ENCODE measurements at places on chromosomes 5 and 9.

DNA sequence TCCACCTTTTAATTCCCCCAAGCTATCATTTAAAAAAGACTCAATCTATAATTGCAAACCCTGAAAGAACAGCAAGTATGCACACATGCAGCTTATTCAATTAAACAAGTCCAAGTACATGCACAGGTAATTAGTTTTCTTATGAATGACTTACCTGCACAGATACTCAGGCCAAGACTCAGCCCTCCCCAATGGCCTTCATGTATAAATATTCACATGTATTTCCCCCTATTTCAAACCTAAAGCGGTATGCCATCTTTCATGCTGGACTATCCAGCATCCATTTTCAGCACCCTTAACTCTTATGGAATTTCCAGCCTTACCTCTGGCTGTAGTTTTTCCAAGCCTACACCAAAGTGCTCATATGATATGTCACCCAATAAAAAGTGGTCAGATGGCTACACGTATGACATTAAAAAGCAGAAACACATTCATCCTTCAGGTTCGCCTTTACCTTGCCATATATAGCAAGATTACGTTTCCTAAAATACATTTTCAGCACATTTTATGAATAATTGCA lies 205.5 kb downstream of the MEF2C start:
- DNase-seq, result no peak

DNA sequence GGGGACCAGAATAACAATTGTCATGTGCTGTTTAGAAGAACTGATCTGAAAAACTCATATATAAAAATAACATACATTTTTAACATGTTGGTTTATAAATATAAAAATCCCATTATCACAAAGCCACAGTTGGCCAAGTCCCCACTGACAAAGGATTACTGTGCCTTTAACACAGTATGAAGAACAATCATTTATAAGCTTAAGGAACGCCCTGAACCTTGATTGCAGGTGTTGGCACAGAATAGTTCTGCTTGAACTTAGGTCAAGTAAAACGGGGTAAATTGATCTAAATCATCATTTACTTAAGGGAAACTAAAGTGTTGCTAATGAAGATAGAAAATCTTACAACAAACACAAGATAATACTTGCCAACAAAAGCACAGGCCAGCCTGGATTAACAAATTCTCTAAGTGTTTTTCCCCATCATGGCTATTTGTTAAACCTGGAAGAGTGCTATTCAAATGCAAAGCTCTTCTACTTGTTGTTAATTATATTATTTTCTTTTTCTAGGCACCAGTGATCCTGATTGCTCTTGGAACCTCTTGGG lies 46.1 kb downstream of the ASTN2 start:
- no peak for DNase-seq

- peak; percentile 76 for DNase-seq
Measured at GRCh38 chr5:120388016-120388781, 75.9 kb upstream of the PRR16 start.

GRCh38 chr9:112823257-112823656 lies 67.4 kb downstream of the SLC46A2 start:
- DNase-seq, result no peak

DNA sequence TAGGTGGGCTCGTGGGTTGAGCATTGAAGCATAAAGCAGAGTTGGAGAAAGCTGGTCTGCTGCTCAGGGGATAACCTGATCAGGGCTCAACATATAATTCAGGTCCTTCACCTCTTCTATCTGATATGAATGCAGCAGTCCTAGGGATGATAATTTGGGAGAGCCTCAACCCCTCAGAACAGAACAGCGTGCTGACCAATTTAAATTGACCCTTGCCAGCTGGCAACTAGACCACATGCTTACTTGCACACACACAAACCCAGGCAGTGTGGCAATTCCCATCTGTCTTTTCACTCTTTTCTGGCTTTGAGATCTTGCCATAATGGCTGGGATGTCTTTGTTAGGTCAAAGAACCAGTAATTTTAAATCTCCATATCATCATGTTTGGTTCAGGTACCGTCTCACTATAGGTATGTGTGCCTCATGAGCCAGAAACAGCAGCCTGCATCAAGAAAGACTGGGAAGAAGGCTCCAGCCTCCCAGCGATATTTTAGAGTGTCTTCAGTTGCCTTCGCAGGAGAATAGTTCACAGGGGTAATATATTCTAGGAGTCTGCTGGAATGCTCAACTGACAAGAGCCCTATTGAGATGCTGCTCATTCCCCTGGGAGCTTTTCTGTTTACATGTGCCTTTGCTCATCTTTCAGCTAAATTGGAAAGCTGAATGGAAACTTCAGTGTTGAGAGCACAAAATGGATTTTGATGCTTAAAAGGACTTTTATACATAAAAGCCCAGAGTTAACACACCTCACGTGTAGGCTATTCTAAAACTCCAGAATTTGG lies 497.6 kb downstream of the RASEF start:
- DNase-seq, result no peak

GRCh38 chr5:65268525-65268924 lies 213.2 kb downstream of the ADAMTS6 start:
- DNase-seq, result no peak

- no peak for DNase-seq
Measured at GRCh38 chr9:84239343-84239742, 101.2 kb downstream of the SLC28A3 start.

- no peak for DNase-seq
Measured at GRCh38 chr9:123880420-123880819, 49.5 kb downstream of the DENND1A start.

DNA sequence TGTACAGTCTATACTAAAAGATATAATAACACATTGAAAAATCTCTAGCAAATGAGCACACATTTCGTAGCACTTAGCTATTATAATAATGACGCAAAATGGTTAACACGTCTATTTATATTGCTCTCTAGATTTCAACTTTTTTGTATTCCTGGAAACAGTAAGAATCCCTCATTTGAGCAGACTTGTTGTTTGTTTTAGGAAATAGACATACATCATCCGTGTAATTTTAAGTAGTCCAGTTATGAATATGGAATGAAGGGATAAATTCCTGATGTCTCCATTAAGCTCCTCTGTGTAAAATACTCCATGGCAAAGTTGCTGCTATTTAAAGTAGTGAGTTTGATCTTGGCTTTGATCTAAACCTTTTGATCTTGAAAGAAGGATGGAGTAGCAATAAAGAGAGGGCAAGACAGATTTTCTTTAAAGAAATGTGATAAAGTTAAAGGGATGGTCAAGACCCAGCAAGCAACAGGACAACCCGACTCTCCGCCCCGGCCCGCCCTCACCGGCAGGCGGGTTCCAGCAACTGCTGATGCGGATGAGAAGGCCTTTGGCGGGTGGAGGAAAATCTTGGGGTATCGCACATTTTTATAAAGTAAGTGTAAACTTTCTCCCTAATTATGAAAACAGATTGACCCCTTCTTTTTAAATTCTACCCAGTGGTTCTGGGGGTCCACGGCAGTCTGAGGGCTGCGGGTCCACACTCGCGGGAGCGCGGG lies 277.4 kb downstream of the AOPEP start:
- DNase-seq, result no peak

- DNase-seq, result no peak
Measured at GRCh38 chr9:95620314-95620713, 103.5 kb upstream of the PTCH1 start.

GRCh38 chr5:22837803-22838202 lies 15.3 kb downstream of the CDH12 start:
- DNase-seq, result no peak

- no peak for DNase-seq
Measured at GRCh38 chr9:135216791-135217441, 129.4 kb downstream of the OLFM1 start.

DNA sequence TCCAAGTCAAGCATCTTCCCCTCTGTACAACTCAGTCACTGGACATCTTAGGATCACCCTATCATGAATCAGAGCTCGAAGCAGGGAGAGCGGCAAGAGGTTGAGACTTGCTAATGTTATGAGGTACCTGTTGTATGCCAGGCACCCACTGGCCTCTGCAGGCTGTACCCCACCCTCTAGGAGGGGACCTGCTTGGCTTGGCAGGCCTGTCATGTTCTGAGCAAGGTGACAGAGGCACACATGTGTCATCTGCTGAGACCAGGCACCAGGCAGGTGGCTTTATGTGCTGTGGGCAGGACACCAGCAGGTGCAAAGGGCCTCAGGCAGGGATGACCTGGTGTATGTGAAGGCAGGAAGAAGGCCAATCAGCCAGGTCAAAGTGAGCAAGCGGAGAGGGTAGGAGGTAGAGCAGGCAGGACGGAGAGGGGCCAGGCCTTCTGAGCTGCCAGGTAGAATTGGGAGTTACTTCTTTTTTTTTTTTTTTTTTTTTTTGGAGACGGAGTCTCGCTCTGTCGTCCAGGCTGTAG lies 60.3 kb upstream of the RPL26L1 start:
- DNase-seq, result no peak

- no peak for DNase-seq
Measured at GRCh38 chr9:34578241-34579103, 11.1 kb downstream of the CNTFR start.

- DNase-seq, result no peak
Measured at GRCh38 chr9:8424786-8425410, 625.3 kb upstream of the DMAC1 start.

DNA sequence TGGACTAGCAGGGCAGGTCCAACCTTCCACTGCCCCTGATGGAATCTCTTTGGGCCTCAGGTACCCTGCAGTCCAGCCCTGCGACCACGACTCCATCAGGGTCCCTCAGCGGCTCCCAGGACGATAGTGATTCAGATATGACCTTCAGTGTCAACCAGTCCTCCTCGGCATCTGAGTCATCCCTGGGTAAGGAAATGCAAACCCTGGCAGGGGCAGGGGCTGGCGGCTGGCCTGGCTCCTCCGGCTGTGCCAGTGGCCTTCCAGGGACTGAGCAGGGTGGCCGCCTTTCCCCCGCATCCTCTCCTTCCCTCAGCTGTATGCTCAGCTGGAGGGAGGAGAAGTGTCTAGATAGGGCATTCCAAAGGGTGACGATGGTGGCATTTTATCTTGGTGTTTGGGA lies 45.0 kb downstream of the NEURL1B start:
- no peak for DNase-seq

- DNase-seq, result peak; percentile 25
Measured at GRCh38 chr9:127347831-127348776, 48.9 kb upstream of the SLC2A8 start.

GRCh38 chr5:89729623-89730301 lies 679.8 kb downstream of the CETN3 start:
- no peak for DNase-seq

- DNase-seq, result no peak
Measured at GRCh38 chr9:37954581-37954981, 50.7 kb upstream of the SLC25A51 start.

DNA sequence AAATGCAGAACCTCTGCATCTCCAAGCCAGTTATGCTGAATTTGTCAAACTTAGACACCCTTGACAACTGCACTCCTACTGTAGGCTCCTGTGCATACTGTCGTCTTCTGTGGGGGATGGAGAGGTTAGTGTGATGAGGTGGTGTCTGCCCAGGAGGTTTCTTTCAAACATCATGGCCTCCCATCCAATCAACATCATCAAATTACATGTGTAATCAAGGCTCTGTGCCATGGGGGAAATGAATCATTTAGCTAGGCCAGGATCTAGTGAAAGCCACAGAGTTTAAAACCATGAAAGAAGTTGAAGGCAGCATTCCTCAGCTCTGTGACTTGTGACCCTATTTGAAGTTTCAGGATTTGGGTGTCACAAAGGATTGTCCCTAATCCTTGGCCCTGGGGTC lies 240.6 kb downstream of the MARCHF11 start:
- no peak for DNase-seq

GRCh38 chr5:180172447-180173197 lies 36.4 kb downstream of the RASGEF1C start:
- DNase-seq, result no peak

DNA sequence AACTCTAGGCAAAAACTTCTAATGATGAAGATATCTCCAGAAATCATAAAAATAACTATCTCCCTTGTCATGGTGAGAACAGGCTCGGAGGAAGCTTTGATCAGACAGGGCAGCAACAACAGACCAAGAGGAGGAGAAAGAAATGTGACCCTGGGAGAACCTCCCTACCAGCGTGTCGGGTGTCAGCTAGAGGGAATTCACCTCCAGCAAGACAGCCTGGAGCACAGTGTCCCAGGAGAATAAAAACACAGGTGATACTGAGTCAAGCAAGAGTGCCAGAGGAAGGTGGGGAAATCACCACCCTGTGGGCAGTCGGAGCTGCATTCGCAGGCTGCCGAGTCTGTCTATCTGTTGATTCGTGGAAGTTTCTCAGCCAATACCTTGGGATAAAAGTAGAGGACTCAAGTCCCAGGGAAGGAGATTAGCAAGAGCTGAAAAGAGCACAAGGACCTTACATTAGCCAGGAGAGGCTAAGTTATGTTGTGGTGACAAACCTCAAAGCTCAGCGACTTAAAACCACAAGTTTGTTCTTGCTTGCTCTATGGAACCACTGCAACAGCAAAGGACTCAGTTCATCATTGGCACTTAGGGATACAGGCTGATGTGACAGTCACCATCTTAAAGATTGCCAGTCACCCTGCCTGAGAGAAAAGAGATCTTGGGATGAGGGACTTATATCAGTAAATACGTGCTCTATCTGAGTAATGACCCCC lies 598.3 kb downstream of the CCDC171 start:
- DNase-seq, result no peak

DNA sequence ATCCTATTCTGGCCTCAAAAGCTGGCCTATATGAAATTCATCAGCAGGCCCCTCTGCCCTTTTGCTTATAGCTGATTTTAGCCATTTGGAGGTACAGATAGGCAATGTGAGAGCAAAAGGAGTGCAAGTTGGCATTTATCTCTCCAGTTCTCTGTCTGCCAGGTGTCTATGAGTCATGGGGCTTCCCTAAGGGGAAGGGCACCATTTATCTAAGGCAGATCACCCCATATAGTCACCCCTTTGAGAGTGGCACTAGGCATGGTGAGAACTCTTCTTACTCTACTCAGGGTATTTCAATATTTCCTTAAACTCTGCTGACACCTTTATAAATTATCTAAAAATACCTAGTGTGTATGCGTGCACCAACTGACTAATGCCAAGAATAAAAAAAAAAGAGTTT lies 314.7 kb upstream of the CDH6 start:
- DNase-seq, result no peak

- no peak for DNase-seq
Measured at GRCh38 chr9:17185481-17186029, 50.7 kb downstream of the CNTLN start.

DNA sequence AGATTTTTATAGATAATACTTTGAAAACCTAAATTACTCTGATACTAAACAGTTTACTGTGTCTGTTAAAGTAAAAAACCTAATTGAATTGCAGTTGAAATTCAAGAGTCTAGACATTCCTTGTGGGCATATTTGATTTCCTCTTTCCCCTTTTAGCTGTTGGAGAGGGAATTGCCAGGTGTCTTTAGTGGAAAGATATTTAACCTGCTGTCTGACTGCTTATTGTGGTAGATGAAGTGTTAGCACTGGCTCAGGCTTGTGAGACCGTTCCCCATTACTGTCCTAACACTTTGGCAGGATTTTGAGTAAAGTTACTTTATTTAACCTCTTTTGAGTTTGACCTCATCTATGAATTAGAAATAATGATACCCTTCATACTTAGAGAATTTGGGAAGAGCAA lies 16.4 kb downstream of the MAP3K1 start:
- no peak for DNase-seq

DNA sequence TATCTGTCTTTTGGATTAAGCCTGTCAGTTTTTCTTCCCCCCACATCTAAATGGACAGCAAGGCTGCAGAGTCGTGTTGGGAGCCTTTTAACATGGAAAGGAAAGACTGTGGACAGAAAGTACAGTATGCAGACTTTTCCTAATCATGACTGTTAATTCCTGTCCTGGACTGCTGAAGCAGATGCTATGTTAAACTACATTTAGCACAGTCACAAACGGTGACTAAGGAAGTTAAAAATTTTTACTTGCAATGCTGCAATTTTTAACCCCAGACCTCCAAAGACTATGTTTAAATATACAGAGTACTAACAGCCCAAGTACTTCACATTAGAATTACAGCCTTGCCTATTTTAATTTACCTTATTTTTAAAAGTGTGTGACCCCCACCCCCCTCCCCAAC lies 51.8 kb downstream of the ELAVL2 start:
- DNase-seq, result no peak
